ENCODE measurements at places on chromosomes 2 and 18.

DNA sequence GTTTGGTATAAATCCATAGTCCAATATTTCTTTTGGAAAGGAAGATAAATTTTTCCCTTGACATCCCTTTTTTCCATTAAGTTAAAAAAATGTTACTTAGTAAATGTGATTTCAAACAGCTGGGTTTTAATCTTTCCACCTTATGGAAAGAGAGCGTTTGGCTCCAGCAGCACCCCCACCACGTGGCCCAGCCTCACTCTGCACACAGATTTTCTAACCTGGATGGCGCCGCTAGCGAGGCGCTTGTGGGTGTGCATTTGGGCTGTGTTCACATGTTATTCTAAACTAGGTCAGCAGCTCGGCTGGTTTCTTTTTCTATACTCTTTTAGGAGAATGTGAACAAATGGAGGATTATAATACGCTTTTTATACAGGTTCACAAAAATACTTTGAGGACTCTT lies 218.0 kb downstream of the LDLRAD4 start:
- DNase-seq: no peak

GRCh38 chr18:31901063-31901462 lies 41.9 kb downstream of the TRAPPC8 start:
- no peak for DNase-seq

DNA sequence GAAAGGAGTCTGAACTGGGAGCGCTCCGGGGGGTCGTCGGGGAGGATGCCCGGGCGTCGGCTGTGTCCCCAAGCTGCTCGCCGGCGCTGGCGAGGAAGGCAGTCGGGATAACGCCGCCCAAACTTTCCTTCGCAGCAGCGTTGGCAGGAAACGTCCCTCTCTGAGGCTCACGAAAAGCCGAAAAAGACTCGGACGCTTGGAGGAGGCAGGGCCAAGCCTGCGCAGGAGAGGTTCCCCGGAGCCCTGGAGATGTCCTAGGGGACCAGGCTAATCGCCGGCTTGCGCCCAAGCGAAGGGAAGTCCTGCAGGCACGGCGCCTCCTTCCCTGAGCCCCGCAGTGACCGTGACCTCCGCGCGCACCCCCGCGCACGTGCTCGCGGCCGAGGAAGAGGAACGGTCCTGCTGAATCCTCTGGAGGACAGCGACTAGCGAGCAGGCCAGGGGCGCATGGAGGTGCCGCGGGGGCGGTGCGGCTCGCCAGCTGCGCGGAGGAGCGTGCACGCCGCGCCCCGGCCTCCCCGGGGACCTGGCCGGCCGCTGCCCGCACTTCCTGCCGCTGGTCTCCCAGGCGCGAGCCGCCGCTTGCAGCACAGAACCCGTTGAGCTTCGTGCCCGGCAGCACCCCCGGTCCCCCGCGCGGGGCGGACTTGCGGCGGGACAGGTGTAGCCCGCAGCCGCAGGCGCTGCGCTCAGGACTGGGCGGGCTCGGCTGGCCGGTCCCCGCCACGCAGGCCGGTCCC lies at the start of gene SH3RF3:
Gene SH3RF3, plus strand, starts transcription at position 590 of the 740 bp plus-strand sequence.
- no peak for DNase-seq

GRCh38 chr2:128317181-128317898 lies 1.3 kb downstream of the HS6ST1 start:
- no peak for DNase-seq

DNA sequence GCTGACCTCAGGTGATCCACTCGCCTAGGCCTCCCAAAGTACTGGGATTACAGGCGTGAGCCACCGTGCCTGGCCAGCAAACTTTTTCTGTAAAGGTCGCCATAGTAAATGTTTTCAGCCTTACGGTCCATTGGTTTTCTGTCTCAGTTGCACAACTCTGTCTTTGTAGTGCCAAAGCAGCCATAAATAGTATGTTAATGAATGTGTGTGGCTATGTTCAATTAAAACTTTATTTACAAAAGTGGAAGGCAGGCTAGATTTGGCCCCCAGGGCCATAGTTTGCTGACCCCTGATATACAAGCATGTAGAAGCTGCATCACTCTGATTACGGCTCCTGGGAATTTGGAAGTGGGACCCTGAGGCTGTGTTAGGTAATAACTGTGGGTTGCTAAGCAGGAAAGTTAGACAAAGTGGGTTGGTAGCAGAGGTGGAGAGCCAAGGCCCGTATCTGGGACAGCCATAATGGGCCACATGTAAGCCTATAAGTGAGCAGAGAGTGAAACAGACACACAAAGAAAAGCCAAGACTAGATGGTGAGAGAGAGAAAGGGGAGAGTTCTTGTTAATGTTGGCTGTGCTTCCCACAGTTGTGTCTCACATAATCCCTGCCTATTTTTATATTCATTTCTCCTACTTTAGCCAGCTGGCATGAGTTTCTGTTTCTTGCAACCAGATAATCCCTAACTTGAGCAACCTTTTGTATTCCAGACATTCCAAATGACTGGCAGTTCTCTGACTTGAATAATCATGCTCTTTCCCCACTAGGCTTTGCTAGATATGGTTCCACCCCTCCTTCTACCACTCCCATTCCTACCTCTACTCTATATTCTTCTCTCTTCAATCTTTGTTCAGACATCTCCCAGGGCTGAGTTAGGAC lies 223.3 kb upstream of the STON1 start:
- DNase-seq: no peak

- no peak for DNase-seq
These were observed 344.4 kb downstream of the CLIP4 start for GRCh38 chr2:29459445-29460179.

DNA sequence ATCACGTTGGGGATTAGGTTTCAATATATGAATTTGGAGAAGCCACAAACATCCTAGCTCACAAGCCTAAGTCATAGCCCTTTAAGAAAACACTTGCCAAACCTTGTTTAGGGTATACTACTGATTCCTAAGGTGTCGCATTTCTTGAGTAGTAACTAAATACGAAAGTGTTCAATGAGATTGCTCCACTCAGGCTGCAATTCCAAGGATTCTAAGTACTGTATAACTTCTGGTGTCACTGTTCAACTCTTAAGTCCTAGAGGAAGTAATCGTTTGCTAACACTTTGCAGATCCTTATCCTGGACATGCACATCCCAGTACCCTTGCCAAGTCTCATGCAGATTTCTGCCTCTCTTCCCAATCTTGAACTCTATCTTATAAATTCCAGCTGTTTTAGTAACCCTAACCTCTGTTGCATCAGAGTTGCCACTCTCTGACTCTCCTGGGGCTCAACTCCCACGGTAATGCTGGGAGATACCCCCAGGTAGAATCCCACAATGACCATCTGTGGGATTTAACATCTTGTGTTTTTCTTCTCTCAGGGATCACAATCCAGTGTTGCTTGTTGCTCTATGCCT lies 122.4 kb downstream of the HIBCH start:
- no peak for DNase-seq
